ENCODE measurements at places on chromosomes 12 and 14.

DNA sequence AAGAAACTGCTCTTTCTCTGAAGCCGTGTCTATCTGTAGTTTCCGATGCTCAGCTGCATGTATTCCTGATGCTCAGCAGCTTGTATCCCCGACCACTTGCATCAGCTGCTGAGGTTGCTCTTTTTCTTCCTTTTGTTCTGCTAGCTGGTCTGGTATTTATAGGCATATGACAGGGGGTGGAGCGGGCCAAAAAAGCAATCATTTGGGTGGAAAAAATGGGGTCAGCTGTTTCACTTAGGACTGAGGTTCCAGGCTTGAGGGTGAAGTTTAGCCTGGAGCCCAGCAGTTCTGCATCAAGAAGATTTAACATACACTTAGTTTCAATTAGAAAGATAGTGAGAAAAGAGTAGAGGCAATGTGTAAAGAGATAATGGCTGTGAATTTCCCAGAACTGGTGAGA, 23.6 kb upstream of the AMN1 start:
- DNase-seq = no peak

GRCh38 chr12:57896115-57896433, 45.3 kb upstream of the ATP23 start:
- peak; percentile 31 for DNase-seq

GRCh38 chr12:47672068-47672467, 33.8 kb downstream of the RPAP3 start:
- DNase-seq = no peak

GRCh38 chr12:89247541-89247942, 104.8 kb downstream of the DUSP6 start:
- DNase-seq = no peak

- no peak for DNase-seq
Observed at GRCh38 chr12:90628213-90628612, 326.8 kb downstream of the CCER1 start.

DNA sequence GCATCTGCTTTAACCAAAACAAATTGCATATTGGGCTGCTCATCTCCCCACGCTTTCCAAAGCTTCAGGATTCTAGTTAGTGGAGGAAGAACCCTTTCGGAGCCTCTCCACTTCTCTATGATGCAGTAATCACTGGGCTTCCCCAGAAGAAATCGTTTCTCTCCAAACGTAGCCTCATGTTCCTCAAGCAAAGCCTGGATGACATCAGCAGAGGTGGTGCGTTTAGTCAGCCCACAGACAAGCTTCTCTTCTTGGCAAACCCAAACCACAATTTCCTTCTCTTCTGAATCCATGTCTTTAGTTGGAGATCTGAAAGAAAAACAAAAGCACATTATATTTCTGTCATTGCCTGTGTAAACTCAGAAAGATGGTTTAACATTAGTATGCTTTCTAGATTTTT, 30.6 kb downstream of the RASSF9 start:
- DNase-seq = peak; percentile 58

DNA sequence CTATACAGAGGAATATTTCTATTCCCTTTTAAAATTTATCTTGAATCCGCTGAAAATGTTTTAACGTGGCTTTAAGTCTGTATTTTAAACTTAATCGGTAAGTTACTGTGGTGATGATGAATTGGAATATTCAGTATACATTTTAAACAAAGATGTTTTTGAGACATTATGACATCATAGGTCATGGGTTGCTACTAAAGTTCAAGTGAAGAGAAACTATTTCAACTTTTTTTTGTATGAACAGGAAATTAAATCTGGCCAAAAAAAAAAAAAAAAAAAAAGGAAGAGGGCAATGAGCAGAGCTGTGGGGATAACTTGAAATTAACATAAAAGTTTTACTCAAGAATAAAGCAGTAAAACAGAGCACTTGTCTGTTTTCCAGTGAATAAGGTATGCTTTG, 109.0 kb downstream of the PLEKHA5 start:
- no peak for DNase-seq

DNA sequence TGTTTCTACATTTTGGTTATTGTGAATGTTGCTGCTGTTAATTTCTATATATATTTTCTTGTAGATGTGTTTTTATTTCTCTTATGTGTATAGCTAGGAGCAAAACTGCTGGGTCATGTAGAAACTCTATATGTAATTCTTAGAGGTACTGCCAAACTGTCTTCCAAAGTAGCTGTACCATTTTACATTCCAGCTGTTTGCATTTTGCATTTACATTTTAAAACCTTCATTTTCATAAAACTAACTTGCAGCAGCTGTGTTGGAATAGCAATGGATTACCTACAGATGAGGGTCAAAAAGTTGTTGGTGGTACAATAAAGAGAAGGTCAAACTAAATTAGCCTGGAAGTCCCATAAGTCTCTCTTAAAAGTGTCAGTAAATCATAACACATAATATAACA, 1109.7 kb downstream of the FLRT2 start:
- DNase-seq = no peak

GRCh38 chr12:117334855-117335587, 26.4 kb downstream of the NOS1 start:
- no peak for DNase-seq

- DNase-seq = peak; percentile 54
Observed at GRCh38 chr14:69553252-69553651, 21.4 kb downstream of the CCDC177 start.

- DNase-seq = peak; percentile 28
Observed at GRCh38 chr12:69024907-69025306, 91.9 kb upstream of the CPM start.

GRCh38 chr14:68772761-68773381, 20.0 kb downstream of the ZFP36L1 start:
- no peak for DNase-seq

GRCh38 chr12:2395354-2395977, 342.7 kb downstream of the CACNA1C start:
- DNase-seq = peak; percentile 56

DNA sequence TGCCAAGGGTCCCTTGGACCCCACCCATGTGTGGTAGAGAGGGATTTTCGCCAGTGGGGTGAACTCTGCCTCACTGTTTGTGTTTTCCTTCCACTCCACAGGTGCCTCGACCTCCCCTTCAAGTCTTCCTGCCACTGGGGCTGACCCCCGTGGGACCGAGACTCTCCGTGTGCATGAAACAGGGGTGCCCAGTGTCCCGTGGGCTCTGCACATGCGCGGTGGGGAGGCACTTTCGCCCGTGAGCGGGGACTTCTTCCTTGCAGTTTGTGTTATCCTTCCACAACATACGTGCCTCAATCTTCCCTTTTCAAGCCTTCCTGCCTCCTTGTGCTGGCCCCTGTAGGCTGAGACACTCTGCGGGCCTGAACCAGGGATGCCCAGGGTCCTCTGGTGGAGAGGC, 362.4 kb downstream of the ALG10 start:
- DNase-seq = no peak

- DNase-seq = no peak
Observed at GRCh38 chr14:61733972-61734371, 28.2 kb upstream of the SNAPC1 start.

DNA sequence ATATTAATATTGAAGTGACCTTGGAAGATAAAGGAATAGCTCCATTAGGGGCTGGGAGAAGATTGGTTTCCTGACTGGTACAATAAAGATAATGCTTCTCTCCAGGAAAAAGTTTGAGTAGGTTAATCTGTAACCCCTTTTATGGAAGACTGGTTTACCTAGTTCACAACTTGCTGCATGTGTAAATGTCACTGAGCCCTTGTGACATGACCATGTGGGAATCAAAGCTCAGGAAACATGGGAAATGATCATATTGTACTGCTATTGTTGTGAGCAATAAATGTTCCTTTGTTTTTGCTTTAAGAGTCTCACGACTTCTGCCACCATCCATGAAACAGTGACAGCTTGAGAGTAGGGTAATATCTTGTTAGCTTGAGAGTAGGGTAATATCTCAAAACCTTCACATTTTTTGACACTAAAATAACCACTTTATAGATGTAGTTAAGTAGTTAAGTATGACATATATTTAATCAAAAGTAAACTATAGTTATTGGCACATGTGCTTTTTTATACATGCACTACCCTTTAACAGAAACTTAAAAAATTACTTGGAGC, 1338.6 kb downstream of the FSCB start:
- no peak for DNase-seq

DNA sequence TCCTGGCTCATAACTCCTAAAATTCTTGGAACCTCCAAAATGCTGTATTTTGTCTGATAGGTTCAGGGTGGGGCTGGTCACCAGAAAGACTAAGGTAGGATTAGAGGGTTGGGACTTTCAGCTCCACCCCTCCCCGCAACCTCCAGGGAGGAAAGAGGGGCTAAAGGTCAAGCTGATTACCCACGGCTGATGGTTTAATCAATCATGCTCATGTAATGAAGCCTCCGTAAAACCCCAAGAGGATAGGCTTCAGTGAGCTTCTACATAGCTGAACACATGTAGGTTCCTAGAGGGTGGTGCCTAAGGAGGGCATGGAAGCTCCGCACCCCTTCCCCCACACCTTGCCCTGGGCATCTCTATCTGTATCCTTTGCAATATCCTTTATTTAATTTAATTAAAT, 60.0 kb downstream of the DGLUCY start:
- no peak for DNase-seq

- no peak for DNase-seq
Observed at GRCh38 chr14:81331229-81332021, 68.7 kb downstream of the STON2 start.

DNA sequence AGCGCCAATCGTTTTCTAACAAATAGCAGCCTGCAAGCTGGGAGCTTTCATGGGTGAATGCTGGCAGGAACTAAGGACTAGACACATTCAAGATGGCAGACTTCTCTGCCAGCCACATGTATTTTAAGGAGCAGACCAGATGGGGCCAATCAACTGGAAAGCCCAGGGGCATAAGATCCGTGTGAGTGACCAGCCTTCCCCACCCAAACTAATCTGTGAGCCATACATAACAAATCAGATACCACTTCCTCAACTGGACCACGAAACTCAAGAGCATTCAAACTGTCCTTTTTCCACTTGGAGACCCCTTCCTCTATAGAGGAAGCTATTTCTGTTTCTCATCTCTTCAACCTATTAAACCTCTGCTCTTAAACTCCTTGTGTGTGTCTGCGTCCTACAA, 9.7 kb downstream of the TCL1B start:
- DNase-seq = no peak

DNA sequence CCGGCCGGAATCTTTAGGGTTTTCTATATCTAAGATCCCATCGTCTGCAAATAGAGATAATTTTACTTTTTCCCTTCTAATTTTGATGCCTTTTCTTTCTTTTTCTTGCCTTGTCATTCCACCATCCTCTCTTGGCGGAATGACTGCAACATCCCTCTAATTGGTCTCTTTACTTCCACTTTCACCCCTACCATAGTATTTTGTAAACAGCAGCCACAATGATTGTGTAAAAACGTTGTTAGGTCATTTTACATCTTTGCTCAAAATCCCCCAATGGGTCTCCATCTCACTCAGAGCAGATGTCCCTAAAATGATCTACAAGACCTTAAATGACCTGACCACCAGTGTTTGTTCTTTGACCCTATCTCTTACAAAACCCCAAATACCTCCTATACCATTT, 80.0 kb upstream of the STAC3 start:
- DNase-seq = no peak

DNA sequence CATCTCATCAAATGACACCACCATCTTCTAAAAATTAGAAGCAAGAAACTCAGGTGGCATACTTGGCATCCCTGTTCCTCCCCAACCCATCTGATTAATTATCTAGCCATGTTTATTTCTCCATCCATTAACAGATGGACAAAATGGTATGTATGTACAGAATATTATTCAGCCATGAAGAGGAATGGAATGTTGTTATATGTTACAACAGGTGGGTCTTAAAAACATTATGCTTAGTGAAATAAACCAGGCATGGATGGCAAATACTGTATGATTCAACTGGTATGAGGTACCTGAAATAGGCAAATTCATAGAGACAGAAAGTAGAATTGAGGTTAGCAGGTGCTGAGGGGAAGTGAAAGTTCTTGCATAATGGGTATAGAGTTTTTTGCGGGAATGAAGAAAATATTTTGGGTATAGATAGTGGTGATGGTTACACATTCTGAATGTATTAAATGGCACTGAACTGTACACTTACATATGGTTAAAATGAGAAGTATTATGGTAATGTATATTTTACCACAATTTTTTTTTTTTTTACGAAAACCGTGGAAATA, 17.5 kb downstream of the YY1 start:
- no peak for DNase-seq

- peak; percentile 24 for DNase-seq
Observed at GRCh38 chr12:95790917-95791849, 619 bp upstream of the NTN4 start.

DNA sequence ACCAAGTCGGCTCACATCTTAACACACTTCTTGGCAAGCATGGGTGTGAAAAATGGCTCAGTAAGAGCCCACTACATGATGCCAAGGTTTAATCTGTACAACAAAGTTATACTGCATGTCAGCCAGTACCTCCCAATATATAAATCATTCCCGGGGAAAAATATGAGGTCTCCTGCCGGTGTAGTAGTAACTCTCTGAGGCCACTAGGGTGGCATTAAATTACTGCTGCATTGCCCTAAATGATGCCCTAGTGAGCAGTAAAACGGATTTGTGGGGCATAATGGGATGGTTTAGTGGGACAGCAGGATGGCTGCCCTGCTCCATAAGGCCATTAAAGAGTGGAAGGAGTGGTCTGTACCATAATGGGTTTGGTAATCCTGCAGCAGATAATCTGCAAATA, 267.7 kb downstream of the MED13L start:
- DNase-seq = no peak

GRCh38 chr14:20493634-20494033, 11.7 kb upstream of the RNASE10 start:
- no peak for DNase-seq

DNA sequence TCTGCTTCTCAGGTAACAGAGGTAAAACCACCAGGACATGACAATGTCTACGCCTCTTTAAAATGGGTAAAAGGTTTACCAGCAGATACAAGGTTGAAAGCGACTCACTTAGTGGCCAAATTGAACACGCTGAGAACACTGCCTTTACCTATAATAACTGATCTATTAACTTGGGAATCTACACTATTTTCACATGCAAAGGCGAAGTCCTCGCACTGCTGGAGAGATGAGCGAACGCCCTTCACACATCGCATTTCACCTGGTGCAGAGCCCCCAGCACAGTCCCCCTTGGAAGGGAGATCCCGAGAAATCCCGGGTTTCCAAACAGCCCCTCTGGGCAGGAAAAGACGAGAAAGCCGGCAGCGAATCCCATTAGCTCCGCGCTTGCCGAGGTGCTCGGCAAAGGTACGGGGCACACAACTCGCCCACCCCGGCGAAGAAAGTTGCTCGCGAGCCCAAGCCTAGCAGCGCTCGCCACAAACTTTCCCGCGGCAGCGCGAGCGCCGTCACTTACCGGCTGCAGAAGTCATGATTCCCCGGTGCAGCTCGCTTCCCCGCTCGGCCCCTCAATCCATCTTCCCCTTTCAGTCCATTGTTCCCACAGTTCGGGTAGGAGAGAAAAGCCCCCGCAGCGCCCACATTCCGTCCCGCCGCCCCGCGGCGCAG, 423 bp downstream of the FGD6 start:
- peak; percentile 4 for DNase-seq

- DNase-seq = no peak
Observed at GRCh38 chr12:53577941-53578352, 48.2 kb downstream of the ATF7 start.

GRCh38 chr12:110317911-110318310, 36.9 kb downstream of the ATP2A2 start:
- DNase-seq = peak; percentile 48

Measured in GM03348 (cell line).